ENCODE measurements at places on chromosomes 5 and 9.
A peak's percentile ranks its signal among the peaks of the same experiment; 100 is the strongest.

DNA sequence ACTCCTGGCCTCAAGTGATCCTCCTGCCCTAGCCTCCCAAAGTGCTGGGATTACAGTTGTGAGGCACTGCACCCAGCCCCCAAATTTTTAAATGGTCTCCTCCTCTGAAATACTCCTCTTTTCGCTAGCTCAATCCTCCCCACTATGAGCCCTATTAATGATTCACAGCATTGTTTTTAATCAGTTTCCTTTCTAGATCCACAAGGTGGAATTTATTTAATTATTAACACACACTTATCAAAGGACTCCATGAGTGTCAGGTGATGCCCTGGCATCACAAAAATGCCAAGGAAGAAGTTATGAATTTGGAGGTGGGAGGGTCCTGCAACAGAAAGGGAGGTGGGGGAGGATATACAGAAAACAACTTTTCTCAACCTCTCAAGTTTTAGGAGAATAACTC lies 806.5 kb downstream of the PRELID2 start:
- no peak for DNase-seq

DNA sequence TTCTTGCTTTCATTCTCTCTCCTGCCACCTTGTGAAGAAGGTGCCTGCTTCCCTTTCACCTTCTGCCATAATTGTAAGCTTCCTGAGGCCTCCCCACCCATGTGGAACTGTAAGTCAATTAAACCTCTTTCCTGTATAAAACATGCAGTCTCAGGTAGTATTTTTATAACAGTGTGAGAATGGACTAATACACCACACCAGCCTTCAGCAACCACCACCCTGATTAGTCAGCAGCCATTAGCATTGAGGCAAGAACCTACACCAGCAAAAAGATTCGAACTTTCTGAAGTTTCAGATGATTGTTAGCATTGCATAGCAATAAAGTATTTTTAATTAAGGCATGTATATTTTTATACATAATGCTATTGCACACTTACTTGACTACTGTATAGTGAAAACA lies 980.2 kb downstream of the EFNA5 start:
- no peak for DNase-seq

GRCh38 chr9:114836769-114837168 lies 30.9 kb upstream of the TNFSF15 start:
- DNase-seq: no peak

- no peak for DNase-seq
Measured at GRCh38 chr9:90421786-90422185, 220.8 kb downstream of the DIRAS2 start.

- DNase-seq: no peak
Measured at GRCh38 chr9:84974855-84975254, 305.3 kb downstream of the NTRK2 start.

DNA sequence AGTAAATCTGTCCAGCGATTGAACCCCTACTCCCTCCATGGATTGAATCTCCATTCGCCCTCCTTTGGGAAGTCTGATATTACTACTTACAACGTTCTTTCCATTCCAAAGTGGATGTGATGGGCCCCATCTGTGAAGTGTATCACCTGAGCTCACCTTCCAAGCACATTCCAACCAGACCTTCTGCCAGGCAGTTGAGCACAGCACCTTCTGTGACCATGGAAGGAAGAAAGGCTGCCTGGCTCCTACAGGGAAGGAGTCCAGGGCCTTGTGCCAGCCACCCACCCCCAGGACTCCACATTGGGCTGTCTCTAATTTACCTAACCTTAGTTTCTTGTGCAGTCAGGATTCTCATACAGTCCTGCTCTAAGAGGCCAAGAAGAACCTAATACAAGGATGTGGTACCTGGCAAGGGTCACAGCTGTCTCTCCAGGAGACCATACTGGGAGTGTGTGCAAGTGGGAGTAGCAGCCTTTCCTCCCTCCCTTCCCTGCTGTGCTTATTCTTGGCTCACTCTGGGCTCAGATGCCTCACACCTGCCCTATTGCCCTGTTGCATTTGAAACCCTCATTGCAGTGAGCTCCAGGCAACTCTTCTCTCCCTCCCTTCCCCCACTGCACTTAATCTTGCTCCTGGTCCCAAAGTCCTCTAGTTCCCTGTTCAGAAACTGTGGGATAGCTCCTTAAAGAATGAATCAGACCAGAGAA lies 116.1 kb downstream of the NRG2 start:
- no peak for DNase-seq

DNA sequence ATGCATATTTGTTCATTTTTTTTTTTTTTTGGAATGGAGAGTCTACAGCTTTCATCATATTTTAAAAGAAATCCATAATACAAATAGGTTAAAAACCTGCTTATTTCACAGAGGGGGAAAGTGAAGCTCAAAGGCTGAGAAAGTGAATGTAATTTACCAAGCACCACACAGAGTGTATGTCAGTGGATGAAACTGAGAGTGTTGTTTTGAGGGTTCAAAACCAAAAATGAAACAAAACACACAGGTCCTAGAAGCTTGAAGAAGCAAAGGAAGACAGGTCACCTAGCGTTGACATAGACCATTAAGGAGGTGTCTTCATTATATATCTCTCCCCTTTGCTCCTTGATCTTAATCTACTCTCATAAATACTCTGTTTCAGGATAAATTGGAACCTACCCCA lies 7.5 kb downstream of the NMUR2 start:
- DNase-seq: no peak

- DNase-seq: peak; percentile 34
Measured at GRCh38 chr9:128764361-128764760, 7.4 kb downstream of the ZER1 start.

DNA sequence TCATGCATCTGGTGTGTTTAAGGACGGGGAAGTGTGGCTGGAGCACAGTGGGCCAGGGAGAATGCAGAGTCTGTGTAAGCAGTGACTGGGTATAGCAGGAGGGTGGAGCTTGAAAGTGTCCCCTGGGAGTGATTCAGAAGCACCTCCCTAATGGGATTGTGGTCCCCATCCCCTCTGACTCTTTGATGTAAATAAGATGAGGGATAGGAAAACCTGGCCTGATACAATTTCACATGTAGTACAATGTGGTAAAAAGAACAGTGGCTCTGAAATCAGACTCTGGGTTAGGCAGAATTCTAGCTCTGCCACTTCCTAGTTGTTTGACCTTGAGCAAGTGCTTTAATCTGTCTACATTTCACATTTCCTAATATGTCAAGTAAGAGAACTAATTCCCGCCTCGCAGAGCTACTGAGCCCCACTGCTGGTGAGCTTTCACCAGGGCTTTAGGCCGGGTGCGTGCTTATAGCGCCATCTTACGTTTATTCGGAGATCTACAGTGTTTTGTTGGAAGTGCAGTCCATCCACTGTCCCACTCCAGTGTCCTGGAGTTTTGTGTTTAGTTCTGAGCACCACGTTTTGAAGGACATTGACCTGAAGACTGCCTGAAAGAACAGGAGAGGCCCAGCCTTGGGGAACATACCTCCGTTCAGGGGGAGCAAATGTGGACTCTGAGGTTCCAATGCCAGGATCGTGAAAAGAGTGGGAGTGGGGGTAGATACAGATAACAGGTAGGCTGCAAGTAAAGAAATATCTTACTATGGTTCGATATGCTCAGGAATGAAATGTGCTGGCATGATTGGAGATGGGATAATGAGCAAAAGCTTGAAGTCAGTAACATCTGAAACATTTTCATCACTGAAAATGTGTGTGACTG lies 51.2 kb upstream of the TESK1 start:
- peak; percentile 73 for DNase-seq

DNA sequence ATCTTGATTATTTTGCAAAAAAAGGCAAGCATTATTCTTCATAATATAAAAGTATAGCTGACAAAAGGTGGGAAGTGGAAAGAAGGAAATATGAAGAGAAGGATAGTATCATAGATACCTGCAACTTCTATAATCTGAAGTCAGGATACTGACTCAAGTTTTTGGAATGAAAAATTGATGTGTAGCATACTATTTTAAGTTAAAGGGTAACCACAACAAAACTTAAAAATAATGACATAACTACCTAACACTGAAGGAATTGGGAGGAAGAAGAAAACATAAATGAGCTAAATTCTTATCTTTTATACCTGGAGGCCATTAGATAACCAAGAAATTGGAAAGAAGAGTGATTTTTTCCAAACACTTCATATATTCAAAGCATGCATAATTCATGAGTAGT lies 51.8 kb upstream of the TLE1 start:
- DNase-seq: no peak

DNA sequence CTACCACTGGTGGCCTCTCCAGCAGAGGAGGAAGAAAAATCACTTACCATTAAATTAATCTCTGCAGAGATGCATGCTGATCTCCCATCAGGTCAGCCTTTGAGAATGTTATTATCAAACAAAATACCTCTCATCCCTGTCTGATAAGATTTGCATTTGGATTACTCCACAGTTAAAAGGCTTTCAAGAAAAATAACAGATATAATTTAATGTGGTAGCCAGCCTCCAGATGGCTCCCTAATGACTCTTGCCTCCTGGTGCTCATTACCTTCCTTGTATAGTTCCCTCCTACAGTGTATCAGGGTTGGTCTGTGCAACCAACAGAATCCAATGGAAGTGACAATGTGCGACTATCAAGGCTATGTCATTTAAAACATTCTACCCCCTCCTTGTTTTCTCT lies 63.6 kb upstream of the TNPO1 start:
- DNase-seq: no peak

GRCh38 chr5:150746-151145 lies 40.5 kb upstream of the LRRC14B start:
- no peak for DNase-seq

GRCh38 chr5:124301850-124302249 lies 444.6 kb downstream of the ZNF608 start:
- no peak for DNase-seq

DNA sequence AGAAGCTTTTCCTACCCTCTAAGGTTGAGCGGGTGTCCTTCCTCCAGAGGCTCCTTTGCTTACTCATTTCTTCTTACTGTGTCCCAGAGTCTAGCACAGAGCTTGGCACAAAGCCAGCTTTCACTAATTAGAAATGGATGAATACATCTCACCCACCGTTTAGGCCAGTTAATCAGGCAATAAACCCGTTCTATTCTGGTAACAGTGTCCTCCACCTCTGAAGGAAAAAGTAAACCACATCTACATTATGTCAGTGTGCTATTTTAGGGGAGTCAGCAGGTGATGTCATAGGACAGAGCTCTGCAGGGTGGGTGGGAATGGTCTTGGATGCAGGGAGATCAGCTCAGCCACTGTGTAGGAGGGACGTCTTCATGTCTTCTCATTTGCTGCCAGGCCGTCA lies 109.2 kb downstream of the OSTF1 start:
- DNase-seq: no peak

GRCh38 chr5:167571824-167572223 lies 719.6 kb upstream of the WWC1 start:
- DNase-seq: peak; percentile 50

DNA sequence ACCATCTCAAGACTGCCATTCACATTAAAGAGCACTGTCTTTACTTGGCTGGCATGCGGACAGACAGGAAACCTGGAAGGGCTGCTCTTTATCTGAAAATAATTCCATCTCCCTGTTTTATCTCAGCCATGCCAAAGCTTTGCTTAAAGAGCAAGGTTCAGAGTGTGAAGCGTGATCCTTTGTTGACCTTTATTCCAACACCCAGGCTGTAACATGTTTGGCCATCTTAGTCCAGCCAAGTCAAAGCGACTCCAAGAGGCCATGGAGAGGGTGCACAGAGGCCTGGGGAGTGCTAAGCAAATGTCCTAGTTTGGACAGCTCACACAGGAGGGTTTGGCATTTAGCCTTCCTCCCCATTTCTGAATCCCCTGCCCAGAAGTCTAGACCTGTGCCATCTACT lies 194.7 kb downstream of the PJA2 start:
- no peak for DNase-seq

Measured in WERI-Rb-1 (cell line).